ENCODE measurements at places on chromosomes 5 and 9. TPM values are rescaled to one million over a fixed set of nuclear protein-coding genes. Genes with fewer than 3 reads are reported as not detected.

The NXNL2 gene
- not detected for total RNA-seq

- H3K27me3 ChIP-seq, result no peaks in the 10 kb centered on the region
- H3K4me3 ChIP-seq, result no peak overlapping the region
- H3K27ac ChIP-seq, result peak overlapping the region; percentile 54
- H3K4me1 ChIP-seq, result peaks cover 42% of the 10 kb centered on the region
Measured at GRCh38 chr9:127862075-127863011, 7.9 kb upstream of the ENG start.

DNA sequence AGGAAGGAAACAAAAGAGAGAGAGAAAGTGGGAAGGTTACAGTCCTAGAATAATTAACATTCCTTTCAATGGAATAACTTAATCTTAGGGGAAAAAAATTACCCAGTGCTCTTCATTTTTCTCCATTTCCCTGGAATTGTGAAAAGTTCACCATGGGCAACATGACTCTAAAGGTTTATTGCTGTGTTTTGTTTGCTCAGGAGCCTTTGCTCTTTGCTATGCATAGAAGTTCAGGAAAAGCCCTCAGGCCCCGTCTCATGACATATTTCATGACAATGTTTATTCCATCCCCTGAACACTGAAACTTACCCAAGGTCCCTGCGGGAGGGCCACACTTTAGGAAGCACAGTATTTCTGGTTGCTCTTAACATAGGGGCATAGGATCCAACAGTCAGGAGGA is 9.8 kb upstream of the CTSL start:
- H3K4me1 ChIP-seq, result peaks cover 5% of the 10 kb centered on the region
- no peaks in the 10 kb centered on the region for H3K27me3 ChIP-seq
- H3K36me3 ChIP-seq, result no peaks in the 10 kb centered on the region
- H3K27ac ChIP-seq, result no peak overlapping the region
- H3K4me3 ChIP-seq, result no peak overlapping the region
- no peak for DNase-seq

DNA sequence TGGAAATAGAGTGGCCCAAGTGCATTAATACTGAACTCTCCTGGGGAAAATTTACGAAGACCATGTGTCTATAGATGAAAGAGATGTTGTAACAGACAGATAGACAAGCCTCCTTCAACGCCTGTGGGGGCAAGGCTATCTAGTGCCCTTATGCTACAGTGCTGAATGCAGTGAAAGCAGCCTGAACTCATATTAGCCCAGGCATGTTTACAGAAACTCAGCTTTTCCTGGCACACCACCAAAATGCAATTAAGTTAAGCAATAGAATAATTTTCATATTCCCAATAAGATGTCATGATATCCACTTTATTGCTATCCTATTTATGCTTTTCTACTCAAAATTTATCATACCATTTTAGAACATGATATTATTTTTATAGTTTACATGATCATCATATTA is 277.0 kb downstream of the DIRAS2 start:
- no peak for DNase-seq
- peaks cover 10% of the 10 kb centered on the region for H3K27me3 ChIP-seq
- no peak overlapping the region for H3K4me3 ChIP-seq
- no peaks in the 10 kb centered on the region for H3K4me1 ChIP-seq
- no peak overlapping the region for H3K27ac ChIP-seq

DNA sequence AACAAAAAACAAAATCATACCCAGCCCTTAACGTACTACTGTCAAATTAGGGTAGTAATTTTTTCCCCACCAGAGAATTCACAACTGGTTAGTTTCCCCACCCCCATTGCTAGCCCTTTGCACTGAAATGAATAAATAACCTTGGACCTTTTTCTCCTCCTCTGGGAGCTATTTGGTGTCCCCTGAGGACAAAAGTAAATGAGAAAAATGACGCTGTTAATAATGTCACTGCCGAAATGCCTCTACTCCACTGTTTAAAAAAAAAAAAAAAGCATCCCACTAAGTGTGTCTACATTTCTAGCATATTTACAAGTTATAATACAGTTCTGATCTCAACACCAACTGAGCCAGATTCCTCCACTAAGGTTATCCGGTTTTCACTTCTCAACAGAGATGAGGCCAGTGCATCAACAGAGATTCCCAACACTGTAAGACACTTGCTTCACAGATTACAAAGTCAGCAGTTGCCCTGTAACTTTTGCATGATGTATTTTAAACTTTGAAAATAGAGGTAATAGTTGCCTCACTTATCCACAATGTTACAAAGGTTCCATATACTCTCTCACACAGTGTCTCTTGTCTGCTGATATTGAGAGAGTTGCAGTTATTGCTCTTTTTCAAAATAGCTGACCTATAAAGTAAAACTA is 5.1 kb upstream of the NFIB start:
- no peak overlapping the region for H3K27ac ChIP-seq
- H3K4me3 ChIP-seq, result no peak overlapping the region
- DNase-seq, result no peak

DNA sequence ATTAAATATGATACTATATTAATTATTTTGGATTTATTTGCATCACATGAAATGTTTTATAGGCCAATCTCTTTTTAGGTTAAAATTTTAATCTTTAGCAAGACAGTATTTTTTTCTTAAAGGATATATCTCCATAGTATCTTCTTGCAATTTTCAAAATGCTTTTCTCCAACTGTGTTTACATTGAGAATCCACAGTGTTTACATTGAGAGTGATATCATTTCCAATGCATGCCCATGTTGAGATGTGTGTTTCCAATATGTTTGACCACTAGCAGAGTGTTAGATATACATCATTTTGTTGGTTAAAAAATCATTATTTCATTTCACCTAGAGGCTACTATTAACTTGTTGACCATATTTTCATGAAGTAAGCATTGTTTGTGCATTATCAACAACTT is 17.3 kb downstream of the VCAN start:
- H3K4me1 ChIP-seq, result no peaks in the 10 kb centered on the region
- DNase-seq, result no peak
- H3K27me3 ChIP-seq, result peaks cover 26% of the 10 kb centered on the region
- no peak overlapping the region for H3K27ac ChIP-seq
- H3K36me3 ChIP-seq, result no peaks in the 10 kb centered on the region

- peaks cover 13% of the 10 kb centered on the region for H3K4me1 ChIP-seq
- peak overlapping the region; percentile 73 for H3K27ac ChIP-seq
- no peak for DNase-seq
- no peak overlapping the region for H3K4me3 ChIP-seq
- H3K27me3 ChIP-seq, result peaks cover 3% of the 10 kb centered on the region
Measured at GRCh38 chr5:90941002-90941720, 382.6 kb downstream of the ADGRV1 start.

DNA sequence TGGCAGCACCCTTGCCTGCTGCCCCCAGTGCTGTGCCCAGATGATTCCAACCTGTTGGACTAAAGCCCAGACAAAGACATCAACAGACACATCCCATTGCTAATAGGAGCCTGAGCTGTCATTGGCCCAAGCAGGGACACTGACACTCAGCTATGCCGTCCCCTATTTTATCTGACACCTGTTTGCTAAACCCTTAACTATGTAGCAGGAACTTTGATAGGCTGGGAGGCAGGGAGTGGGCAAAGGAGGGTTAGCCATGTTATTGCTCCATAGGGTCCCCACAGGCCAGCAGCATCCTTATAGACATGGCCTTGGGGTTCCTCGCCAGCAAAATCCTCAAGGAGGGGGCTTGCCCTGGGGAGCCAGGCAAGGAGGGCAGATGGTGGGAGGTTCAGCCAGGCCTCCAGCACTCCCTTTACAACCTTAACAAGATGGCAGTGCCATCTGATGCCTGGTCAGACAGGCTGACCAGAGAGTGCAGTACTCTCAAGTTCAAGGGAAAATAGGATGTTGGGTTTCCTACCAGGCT is 50.4 kb upstream of the CDKN2AIPNL start:
- no peak overlapping the region for H3K4me3 ChIP-seq
- DNase-seq, result no peak
- H3K27ac ChIP-seq, result no peak overlapping the region
- no peaks in the 10 kb centered on the region for H3K27me3 ChIP-seq
- peaks cover 18% of the 10 kb centered on the region for H3K4me1 ChIP-seq

DNA sequence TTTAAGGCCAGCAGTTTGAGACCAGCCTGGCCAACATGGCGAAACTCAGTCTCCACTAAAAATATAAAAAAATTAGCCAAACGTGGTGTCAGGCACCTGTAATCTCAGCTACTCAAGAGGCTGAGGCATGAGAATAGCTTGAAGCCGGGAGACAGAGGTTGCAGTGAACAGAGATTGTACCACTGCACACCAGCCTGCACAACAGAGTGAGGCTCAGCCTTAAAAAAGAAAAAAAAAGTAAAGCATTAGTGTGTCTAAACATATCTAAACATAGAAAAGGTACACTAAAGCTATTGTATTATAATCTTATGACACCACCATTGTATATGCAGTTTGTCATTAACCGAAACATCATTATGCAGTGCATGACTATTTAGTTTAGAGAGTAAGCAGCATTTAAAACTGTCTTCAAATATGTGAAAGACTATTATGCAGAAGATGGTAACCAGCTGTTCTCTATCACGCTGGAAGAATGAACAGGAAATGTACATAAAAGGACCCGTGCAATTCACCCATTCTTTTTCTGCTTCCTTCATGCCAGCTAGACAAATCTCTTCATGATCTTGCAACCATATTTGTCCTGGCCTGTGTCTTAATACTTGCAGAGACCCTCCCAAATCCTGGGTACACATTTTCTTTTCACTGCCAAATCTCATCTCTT is 58.6 kb downstream of the ITGA1 start:
- no peak for DNase-seq
- H3K27me3 ChIP-seq, result no peaks in the 10 kb centered on the region
- H3K36me3 ChIP-seq, result no peaks in the 10 kb centered on the region
- H3K4me1 ChIP-seq, result peaks cover 7% of the 10 kb centered on the region
- H3K4me3 ChIP-seq, result no peak overlapping the region
- H3K27ac ChIP-seq, result no peak overlapping the region

All from activated naive CD4-positive, alpha-beta T cell treated with anti-CD3 and anti-CD28 coated beads for 36 hours (primary cell).